Aorta (tissue), 5 donors: ENCODE measurements at places on chromosomes 11 and 22.

- DNase-seq, result no peak
Observed at GRCh38 chr11:73750228-73750627, 10.6 kb downstream of the RAB6A start.

GRCh38 chr11:113189909-113190667 lies 124.3 kb upstream of the TTC12 start:
- DNase-seq, result peak; percentile 81

DNA sequence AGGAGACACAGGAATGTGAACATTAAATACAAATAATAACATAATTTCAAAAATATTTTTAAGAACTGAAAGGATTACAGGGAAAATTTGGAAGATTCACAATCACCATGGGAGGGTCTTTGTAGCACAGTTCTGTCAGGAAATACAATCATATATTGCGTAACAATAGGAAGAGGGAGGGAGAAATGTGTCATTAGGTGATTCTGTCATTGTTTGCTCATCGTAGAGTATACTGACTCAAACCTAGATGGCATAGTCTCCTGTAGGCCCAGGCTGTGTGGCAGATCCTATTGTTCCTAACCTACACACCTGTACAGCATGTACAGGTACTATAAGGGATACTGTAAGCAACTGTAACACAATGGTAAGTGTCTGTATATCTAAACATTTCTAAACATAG lies 330.4 kb downstream of the BRD1 start:
- DNase-seq, result no peak

DNA sequence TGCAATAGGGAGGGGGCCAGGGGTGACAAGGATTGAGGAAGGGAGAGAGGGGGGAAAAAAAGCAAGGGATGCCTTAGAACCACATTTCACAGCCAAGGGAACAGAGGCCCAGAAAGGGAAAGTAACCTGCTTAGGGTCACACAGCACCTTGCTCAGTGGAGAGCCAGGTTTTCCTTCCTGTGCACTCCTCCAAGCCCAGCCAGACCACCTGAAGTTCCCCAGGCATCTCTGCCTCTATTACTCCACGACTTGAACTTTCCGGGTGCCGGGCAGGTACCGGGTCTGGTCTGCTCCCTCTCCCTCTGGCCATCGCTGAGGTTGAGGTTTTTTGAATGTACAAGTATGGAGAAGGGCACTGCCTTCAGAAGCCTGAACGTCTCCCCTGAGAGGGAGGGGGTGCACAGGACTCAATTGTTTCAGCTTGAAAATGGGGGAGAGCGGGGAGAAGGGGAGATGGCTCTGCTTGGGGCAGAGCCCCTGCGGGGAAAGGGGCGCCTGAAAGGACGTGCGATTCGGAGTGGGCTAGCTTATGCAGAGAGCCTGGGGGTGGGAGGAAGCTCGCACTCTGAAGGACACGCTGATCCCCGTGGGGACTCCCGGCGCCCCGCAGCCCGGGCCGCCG lies 516 bp upstream of the SERPINH1 start:
- no peak for DNase-seq
